ENCODE measurements at places on chromosomes 7 and 10.
A peak's percentile ranks its signal among the peaks of the same experiment; 100 is the strongest.

DNA sequence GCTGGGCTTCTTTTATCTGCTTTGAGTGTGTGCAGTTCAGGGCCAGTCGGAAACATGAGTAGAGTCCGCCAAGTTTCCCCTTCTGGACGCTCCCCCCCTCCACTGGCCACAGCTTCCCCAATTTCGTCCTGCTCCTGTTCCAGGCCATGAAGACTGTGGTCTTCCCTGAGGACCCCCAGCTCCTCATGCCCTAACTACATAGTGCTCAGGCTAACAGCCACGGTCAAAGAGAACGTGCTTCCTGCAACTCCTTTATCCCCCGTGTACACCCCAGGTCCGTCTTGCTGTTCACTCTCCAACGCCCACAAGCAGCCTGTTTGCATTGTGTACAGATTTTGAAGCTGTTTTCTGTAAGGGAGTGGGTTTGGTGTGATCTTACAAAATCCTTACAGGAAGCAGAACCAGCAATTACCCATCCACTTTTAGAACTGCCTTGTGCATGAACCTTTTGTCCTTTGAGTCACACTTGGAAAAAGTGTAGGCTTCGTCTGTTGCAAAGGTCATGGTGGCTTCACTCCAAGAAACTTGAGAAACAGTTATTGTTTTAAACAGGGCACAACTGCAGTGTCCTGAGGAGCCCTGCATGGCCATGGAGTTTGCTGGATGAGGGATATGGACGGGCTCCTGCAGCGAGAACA, 77.0 kb upstream of the FAM20C start:
- DNase-seq, result no peak

- no peak for DNase-seq
Measured at GRCh38 chr7:33918438-33919143, 13.3 kb downstream of the BMPER start.

GRCh38 chr10:132453470-132453861, 56.5 kb downstream of the PWWP2B start:
- no peak for DNase-seq

GRCh38 chr10:50453940-50454339, 169.8 kb downstream of the SGMS1 start:
- DNase-seq, result no peak

GRCh38 chr7:44664780-44665461, 58.5 kb downstream of the OGDH start:
- DNase-seq, result no peak

DNA sequence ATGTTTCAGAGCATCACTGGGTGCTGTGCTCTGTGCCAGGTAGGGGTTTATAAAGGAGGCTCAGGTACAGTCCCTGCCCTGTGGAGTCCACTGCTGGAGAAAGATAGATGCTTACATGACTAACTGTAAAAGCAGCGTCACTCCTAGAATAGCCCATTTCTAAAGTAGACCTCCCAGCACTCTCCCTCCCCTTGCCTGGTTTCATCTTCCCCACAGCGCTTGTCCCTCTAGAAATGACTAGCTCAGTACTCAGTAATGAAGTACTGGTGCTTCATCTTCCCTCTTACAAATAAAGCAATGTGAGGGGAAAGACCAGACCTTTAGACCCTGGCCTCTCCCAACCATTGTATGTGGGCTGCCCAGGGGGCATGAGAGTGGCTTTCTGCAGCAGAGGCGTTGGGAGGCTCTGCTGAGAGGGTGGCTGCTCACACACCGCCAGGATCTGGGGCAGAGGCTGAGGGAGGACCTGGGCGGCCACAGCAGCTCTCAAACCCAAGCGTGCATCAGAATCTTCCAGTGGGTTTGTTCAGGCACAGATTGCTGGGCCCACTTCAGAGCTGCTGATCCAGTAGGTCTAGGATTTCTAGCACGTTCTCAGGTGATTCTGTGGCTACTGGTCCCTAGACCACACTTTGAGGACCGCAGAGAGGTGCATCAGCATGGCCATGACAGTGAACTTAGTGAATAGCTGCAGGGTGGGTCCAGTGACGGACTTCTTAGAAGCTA, 110.3 kb upstream of the ANLN start:
- no peak for DNase-seq

DNA sequence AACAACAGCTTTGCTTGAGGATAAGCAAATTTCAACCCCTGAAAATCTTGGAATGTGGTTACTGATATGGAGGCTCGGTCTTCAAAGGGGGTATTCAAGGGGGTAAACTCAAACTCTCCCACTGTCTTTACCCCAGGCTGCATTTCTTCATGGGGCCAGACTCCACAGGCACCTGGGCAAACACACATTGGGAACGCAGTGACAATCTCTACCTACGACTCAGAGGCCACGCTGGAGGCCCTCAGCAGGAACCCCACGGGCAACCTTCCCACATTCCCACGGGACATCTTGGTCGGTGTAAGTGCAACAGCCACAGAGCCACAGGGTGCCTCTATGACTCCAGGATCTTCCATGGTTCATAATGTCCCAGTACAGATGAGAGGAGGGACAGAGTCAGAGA, 2.2 kb upstream of the INSIG1 start:
- DNase-seq, result no peak

DNA sequence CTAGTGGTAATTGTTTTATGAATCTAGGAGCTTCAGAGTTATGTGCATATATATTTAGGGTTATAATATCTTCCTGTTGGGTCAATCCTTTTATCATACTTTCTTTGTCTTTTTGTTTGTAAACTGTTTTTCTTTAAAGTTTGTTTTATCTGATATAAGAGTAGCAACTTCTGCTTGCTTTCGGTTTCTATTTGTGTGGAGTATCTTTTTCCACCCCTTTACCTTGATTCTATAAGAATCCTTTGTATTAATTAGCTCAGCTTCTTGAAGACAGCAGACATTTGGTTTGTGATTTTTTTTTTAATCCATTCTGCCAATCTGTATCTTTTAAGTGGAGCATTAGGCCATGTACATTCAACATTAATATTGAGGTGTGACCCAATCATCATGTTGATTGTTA, 9.3 kb downstream of the CASP7 start:
- DNase-seq, result no peak

GRCh38 chr10:20836401-20836800, 60.7 kb downstream of the NEBL start:
- DNase-seq, result no peak

GRCh38 chr7:26060733-26061677, 91.0 kb upstream of the NFE2L3 start:
- no peak for DNase-seq

- no peak for DNase-seq
Measured at GRCh38 chr10:1658658-1659057, 78.7 kb downstream of the ADARB2 start.

- DNase-seq, result peak; percentile 83
Measured at GRCh38 chr7:105849122-105849855, 27.1 kb downstream of the ATXN7L1 start.

- no peak for DNase-seq
Measured at GRCh38 chr7:112411186-112411795, 39.0 kb upstream of the IFRD1 start.

DNA sequence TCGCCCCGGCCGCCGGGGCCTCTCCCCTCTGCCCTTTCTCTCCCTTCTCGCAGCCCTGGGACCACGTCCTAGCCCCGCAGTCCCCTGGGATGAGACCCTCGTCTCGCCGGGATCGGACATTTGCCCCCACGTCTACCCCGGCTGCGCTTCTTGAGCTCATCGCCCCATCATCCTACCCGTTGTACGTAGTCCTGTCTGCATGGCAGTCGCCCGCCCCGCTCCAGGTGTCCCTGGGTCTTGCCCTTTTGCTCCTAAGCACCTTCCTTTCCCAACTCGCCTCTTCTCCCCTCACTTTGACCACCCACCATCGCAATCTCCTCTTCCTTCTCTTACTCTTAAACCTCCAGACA, 582 bp downstream of the TPST1 start:
- no peak for DNase-seq

- no peak for DNase-seq
Measured at GRCh38 chr10:11163780-11164550, 146.3 kb downstream of the CELF2 start.

GRCh38 chr10:9707216-9707615, 1310.5 kb upstream of the CELF2 start:
- DNase-seq, result no peak

- DNase-seq, result no peak
Measured at GRCh38 chr10:124293616-124294449, 124.9 kb downstream of the OAT start.
